Activated gamma-delta T cell (primary cell): ENCODE measurements at places on chromosomes 7 and 10.
A peak's percentile ranks its signal among the peaks of the same experiment; 100 is the strongest.

GRCh38 chr7:137835486-137836112 is 11.2 kb downstream of the DGKI start:
- DNase-seq: no peak

DNA sequence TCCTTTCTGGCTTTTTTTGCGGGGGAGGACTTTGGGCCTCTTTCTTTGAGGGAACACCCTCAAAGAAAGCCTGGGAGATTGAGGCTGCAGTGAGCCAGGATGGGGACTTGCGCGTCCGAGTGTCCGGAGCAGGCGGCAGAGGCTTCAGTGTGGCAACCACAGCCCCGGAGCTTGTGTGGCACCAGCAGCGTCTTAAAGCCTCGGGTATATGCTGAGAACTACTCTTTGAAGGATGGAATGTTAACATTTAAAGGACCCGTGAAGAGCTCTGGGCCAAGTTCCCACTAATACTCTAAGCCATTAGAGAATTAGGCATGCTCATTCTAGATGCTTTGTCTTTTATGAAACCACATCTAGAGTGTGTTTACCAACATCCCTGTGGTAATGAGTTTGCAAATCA is 168.2 kb downstream of the SEPTIN7 start:
- no peak for DNase-seq

- DNase-seq: no peak
Measured at GRCh38 chr7:30145426-30145970, 10.7 kb downstream of the MTURN start.

DNA sequence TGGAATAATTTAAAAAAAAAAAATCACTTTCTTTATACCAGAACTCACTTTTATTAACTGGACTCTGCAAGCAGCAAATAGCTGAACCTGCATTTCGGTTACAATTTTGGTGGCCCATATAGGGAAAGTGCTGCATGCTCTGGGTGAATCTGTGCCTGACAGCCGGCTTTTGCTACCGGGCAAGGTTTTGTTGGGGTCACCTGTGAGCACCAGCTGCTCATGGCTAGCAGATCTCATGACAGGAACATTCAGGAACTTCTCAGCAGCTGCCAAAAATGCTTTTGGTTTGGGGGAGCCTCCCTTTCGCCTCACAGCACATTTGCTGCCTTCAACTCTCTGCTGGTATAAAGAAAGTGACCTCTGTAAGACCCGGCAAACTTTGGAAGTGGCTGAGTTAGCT is 13.2 kb upstream of the CREB3L2 start:
- no peak for DNase-seq

DNA sequence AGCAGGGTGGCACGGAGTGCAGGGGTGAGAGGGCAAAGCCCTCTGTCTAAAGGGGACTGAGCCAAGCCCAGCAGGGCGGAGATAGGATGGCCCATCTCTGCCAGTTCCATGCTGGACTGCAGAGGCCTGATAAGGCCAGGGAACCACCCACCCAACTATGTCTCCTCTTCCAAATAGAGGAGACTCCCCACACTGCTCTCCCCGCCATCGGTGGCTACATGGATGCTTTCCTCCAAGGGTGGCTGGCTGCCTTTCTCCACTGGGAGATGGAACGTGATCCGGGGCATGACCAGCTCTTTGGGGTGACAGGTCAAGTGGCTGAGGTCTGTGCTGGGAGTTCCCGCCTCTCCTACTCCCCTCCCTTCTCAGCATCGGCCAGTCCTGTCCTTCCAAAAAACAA is 58.1 kb upstream of the MXI1 start:
- no peak for DNase-seq

- no peak for DNase-seq
Measured at GRCh38 chr10:12679636-12680035, 321.9 kb downstream of the CCDC3 start.

DNA sequence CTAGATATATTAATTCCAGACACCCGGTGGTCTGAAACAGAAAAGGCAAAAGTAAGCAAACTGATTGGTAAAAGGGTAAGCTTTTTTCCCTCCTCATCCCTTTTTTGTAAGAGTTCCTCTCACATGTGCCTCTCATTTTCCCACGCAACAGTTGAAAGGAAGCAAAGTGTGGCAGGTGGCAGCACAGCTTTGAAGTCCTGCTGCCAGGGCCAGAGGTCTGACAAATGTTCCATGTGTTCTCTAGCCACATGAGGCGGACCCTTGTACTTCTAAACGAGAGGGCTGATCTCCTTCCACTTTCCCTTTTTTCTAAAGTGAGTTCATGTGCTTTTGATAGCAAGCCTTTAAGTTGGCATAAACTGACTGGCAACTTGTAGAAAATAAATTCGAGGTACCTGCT is 217.5 kb downstream of the POLR1F start:
- DNase-seq: no peak

DNA sequence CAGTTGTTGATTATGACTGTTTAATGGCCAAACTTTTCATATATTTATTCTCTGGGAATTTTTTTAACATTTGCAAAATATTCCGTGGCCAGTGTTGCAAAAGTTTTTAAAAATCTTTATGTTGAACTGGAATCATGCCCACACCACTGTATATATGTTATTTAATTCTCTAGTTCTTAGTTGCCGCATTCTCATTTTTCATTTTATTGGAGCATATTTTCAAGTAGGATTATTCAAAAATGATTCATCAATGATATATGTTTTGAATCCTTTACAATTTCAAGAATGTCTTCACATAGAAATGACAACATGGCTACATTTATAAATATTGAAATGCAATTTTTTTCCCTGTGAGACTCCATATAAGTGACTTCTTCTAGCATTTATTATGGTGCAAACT is 188.6 kb upstream of the LRRTM3 start:
- DNase-seq: no peak

DNA sequence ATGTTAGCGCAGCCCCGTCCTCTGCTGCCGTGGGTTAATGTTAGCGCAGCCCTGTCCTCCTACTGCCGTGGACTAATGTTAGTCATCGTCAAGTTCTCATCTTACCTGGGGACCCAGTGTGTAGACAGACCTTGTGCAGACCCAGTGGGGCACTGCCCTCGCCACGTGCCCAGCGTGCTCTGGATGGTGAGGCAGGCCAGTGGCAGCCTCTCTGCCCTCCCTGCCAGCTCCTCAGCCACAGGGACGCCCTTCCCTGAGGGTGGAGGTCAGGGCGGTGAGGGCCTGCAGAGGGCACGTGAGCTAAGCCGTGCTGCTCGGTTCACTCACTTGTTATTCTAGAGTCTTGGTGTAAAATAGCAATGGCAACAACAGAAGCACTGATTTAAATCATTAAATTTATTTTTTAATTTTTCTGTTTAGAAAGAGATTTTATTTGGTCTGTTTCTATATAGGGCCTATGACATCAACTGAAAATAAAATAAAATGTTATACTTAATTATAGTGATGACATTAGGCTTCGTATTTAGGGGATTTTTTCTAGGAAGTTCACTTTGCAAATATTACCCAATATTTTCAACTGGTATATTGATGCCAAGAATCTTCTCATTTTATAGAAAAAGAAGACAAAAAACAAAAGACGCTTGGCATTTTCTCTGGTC is 48.4 kb downstream of the NKX6-2 start:
- DNase-seq: no peak

DNA sequence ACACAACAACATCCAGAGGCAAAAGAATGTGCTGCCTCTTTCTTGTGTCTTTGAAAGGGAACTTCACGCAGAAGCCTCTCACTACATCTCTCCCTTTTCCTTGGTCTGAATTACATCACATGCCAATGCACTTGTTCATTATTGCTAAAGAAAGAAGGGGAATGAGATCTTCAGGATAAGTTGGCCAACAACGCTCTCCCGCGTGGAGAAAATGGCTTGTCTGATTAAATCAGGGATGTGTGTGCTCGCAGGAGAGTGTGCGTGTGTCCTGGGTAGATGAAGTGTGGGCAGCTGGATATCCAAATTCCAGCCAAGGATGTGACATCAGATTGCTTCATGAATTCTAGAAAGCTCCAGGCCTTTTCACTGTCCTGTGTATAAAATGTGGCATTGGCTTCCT is 541.6 kb upstream of the FZD8 start:
- no peak for DNase-seq

DNA sequence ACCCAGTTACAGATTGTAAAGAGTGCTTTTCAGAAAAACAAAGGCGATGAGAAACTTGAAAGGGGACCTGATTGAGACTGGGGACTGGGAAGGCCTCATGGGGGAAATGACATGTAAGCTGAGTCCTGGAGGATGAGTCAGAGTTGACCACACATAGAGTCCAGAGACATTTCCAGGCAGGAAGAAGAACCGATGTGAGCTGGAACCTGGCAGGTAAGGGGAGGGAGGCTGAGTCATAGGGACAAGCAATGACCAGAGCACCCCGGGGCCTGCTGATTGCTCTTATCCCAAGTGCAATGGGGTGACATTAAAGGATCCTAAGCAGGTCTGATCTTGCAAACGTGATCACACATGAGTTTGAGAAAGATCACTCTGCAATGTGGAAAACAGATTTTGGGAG is 11.7 kb downstream of the TLL2 start:
- DNase-seq: no peak

GRCh38 chr10:62779487-62780248 is 24.9 kb upstream of the ADO start:
- DNase-seq: no peak

- DNase-seq: no peak
Measured at GRCh38 chr7:139488810-139489209, 5.3 kb upstream of the KLRG2 start.

- DNase-seq: no peak
Measured at GRCh38 chr7:33547880-33548279, 357.5 kb upstream of the BMPER start.

DNA sequence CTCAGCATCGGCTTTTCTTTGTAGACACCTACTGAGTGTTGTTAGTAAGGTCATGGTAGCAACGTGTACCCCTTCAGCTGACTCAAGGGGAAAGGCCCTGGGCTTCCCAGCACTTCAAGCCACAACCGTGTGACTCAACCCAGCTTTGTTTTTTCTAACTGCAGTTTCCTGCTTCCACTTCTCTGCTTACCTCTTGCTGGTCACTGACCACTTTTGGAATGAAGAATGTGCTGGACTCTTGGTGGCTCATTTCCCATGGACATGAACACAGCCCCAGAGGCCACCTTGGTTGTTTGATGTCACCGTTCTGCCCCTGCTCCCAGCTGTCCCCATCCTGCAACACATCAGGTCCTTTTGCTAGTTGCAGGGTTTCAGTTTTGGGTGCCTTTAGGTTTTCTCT is 69.5 kb upstream of the ZNF438 start:
- no peak for DNase-seq

DNA sequence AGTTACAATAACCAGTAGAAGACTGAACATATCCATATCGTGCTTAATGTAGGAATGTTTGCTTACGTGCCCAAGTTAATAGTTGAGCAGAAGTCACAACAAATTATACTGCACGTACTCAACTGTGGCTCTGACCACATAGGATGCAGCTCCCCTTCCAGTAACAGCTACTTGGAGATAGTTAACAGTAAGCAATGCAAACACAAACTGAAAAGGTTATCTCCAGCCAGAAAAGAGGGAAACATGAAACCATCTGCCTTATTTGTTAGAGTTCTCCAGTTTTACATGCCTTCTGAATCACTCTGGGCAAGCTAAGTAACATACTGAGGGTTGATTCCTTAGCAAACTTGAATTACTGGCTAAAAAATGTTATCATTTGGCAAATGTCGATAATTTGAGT is 9.8 kb downstream of the DHX32 start:
- DNase-seq: no peak

- DNase-seq: no peak
Measured at GRCh38 chr7:122752583-122752982, 49.9 kb upstream of the RNF148 start.

GRCh38 chr10:131119626-131120355 is 191.7 kb downstream of the TCERG1L start:
- DNase-seq: no peak

GRCh38 chr7:24005517-24005916 is 278.5 kb upstream of the NPY start:
- no peak for DNase-seq

GRCh38 chr7:50733552-50733951 is 49.1 kb downstream of the GRB10 start:
- no peak for DNase-seq

DNA sequence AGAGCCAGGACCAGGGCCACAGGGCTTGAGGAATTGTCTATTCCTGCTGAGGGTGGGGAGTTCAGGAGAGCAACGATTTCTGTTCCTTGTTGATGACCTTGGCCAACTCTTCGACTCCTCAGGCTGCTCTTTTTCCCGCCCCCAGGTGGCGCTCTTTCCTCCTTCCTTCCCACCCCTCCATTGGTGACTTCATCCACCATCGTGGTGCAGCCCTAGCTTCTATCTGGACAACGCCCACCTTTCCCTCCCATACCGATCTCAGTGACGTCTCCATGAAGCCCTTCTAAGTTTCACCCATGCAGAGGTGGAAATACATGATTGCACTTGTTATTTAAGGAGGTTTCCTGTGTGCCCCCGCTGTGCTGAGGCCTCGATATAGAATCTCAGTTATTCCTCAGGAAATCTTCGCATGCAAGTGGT is 22.1 kb upstream of the CARD11 start:
- DNase-seq: no peak

DNA sequence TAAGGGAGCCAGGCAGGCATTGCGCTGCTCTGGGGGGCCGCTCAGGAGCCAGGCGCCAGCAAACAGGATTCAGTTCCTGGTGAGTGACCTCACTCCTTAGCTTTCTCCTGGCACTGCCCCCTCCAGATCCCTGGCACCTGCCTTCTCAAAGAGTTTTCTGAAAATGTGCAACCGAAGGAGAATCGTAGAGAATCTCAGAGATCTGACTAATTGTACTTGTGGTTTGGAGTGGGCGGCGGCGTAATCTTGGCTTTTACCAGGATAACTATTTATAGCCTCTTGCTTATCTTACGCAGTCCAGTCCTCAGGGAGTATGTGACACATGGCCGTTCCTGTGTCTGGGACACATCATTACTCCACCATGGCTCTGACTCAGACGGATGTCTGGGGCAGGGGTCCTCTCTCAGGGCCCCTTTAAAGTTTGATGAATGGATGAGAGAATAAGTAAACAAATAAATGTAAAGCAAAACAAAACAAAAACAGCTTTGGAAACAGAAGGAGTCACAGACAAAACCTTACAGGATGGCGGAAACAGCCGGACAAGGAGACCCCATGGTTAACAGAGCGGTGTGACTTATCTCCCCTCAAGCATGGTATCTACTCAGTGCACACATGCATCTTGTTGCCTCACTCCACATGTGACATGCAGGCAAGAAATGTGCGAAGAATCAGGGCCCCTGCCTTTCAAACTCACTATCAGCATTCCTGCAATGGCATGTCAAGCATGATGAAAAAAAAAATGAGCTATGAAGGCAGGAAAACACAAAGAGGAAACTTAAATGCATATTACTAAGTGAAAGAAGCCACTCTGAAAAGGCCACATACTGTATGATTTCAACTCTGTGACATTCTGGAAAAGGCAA is 99.7 kb downstream of the TNS3 start:
- no peak for DNase-seq

GRCh38 chr10:34537629-34538231 is 277.4 kb downstream of the PARD3 start:
- no peak for DNase-seq

- peak; percentile 72 for DNase-seq
Measured at GRCh38 chr7:6729492-6730342, 23.0 kb upstream of the ZNF12 start.
